Stimulated activated CD4-positive, alpha-beta T cell treated with anti-CD3 and anti-CD28 coated beads, TNF-alpha, amount 100 ng/mL, for 1 hour (primary cell): ENCODE measurements at places on chromosomes 6 and 20.
A peak's percentile ranks its signal among the peaks of the same experiment; 100 is the strongest.

DNA sequence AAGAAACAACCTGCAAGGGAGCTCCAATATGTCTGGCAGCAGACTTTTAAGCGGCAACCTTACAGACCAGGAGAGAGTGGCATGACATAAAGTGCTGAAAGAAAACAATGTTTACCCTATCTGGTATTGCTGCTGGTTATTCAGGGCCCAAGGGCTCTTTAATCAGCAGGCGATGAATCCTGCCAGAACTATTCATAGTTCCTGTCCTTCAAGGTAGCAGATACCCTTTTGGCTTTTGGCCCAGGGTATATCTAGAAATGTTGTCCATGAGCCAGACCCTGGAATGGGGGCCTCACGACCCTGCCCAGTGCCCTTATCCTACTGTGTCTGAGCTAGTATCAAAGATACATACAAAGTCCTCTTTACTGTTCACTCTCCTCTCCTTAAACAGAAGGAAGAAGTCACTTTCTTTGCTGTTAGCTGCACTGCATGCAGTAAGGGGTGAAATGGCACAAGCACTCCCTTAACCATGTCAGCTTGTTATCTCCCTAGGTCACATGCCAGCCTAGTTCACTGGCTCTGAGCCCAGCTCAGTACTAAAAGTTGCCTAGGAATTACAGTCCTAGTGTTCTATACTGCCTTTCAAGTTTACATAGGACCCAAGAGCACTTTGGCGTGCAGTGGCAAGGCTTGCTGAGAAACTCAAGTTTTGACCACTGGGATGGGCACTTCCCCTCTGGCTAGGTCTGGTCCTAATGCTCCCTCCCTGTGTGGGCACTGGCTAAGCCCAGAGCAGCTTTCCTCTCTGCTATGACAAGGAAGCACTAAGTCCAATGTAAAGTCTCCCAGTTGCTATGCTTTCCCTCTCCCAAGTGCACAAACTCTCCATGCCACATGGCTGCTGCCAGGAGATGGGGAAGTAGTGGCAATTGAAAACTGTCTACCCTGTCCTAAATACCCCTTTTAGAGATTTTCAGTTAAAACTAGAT is 122.0 kb downstream of the HTR1B start:
- DNase-seq = no peak

DNA sequence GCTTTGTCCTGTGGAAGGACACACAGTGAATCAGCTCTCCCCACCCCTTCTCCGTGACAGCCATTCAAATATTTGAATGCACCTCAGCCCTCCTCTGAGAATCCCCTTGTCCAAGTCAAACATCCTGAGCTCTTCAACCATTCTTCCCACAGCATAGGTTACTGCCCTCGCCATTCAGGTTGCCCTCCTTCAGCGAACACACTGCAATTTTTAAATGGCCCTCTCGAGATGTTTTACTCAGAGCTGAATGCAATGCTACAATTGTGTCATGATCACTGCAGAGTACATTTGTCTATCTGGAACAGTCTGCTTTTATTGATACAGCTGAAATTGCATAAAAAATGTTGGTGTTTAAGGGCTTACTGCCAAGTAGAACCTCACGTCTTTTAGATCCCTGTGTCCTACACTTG is 48.9 kb downstream of the SLC2A12 start:
- no peak for DNase-seq

GRCh38 chr6:46263707-46264086 is 92.9 kb upstream of the ENPP5 start:
- no peak for DNase-seq

DNA sequence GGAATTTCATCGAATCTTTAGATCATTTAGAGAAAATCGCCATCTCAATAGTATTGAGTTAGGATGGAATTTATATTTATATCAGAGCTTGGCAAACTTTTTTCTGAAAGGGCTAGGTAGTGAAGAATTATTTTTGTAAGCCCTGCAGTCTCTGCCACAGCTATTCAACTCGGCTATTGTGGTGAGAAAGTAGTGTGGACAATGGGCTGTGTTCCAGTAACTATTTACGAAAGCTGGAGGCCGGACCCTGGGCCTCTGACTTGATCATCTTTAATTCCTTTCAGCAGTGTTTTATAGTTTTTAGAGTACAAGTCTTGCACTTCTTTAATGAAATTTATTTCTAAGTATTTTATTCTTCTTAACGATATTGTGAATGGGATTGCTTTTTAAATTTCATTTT is 201.5 kb downstream of the FARS2 start:
- no peak for DNase-seq

GRCh38 chr6:58419321-58419720 is 1101.9 kb downstream of the PRIM2 start:
- DNase-seq = no peak

GRCh38 chr20:13231031-13231752 is 10.1 kb downstream of the ISM1 start:
- no peak for DNase-seq

DNA sequence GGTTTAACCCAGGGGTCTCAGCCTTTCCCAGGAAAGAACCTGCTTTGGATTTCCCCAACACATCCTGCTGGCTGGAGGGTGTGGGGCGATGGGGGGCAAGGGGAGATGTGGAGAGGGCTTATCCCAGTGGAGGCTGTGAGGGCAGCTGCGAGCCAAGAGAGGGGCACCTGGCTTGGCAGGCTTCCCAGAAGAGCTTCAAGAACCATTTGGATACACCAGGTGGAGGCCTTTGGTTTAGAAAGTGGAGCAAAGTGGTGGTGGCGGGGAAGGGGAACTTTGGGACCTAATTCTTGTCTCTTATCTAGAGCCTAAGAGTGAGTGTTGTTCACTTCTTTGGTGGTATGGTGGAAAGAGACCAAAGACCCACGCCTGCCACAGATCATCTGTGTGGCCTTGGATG is 12.4 kb downstream of the CD40 start:
- no peak for DNase-seq

DNA sequence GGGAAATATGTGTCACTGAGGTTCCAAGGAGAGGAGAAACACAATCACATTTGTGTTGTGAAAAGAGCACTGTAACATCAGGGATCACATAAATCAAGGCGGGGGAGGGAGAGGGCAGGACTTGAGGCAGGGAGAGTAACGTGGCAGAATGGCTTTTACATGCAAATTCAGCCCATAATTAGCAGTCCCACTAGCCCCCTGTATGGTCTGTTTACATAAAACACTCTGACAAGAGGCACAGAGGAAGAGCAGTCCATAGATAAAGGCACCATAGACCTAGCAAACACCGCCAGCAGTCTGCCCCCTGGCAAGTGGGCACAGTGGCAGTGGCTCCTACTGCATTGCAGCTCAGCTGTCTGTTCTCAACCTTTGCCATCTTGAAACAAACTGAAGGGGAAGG is 82.7 kb downstream of the LYRM2 start:
- no peak for DNase-seq

DNA sequence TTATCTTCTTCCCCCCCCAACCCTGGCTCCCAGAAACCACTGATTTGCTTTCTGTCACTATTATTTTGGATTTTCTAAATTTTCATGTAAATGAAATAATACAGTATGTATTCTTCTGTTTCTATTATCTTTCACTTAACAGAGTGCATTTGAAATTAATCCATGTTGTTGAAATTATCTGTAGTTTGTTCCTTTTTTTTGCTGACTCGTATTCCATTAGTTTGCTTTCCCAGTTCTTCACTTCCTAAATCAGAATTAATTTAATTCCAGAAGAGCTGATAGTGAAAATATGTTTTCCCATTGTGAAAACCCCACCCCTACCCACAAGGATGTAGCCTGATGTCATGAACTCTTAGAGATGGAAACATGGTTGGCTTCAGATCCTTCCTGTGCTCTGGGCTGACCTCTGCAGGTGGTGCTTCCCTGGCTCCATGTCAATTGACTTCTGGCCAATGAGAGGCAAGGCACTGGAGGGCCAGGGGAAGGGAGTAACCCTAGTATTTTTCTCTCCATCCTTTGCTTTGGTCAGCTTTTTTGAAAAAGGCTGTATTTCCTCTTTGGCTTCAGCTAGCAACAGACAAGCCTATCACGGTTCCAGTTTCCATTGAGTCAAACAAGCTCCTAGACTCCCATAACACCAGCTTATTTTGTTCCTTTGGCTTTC is 244.4 kb upstream of the HSF2 start:
- DNase-seq = no peak

DNA sequence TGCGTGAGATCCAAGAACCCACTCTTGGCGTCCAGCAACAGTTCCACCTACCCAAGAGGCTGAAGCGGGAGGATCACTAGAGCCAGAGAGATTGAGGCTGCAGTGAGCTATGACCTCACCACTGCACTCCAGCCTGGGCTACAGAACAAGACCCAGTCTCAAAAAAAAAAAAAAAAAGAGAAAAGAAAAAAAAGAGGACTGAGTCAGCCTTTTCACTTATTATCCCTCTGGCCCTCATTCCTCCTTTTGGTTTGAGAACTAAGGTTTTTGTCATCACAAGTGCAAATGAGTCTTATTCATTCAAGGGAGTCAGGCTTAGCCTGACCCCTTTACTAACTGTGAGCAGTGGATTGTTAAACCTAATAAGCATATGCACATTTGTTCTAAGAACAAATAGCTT is 37.9 kb upstream of the JARID2 start:
- DNase-seq = no peak

DNA sequence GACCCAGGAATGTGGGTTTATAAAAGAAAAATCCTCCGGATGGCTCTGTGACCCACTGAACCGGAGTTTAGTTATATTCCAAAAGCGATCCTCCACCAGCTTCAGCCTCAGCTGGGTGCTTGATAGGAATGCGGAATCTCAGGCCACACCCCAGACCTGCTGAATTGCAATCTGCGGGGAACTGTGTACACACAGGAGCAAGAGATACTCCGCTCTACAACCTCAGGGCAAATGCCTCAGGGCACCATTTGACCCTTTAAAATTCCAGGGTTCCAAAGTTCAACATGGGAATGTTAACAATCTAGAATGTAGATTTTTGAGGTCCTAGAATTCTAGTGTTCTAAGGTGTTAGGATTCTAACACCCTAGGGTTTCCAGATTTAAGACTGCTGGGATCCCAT is 10.8 kb downstream of the BPIFA2 start:
- no peak for DNase-seq

GRCh38 chr6:28764761-28765282 is 159.0 kb downstream of the TRIM27 start:
- DNase-seq = no peak

GRCh38 chr6:161583584-161583983 is 309.7 kb upstream of the AGPAT4 start:
- DNase-seq = no peak

DNA sequence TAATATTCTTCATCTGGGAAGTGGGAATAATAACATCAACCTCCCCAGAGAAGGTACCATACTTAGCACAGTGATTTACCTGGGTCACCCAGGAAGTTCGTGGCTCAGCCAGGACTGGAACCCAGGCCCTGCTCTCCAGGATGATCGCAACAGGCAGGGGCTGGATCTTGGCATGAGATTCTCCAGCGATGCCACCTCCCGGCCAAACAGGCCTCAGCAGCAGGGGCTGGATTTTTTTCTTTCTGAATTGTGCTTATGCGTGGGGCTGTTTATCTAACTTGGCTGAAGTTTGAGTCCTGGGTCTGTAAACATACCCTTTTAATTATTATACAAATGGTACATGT is 129.5 kb upstream of the PTPN1 start:
- no peak for DNase-seq

- no peak for DNase-seq
These were observed 127.9 kb upstream of the FOXO3 start for GRCh38 chr6:108432792-108433191.

- peak; percentile 85 for DNase-seq
These were observed 55.1 kb downstream of the IRF4 start for GRCh38 chr6:446418-447366.

DNA sequence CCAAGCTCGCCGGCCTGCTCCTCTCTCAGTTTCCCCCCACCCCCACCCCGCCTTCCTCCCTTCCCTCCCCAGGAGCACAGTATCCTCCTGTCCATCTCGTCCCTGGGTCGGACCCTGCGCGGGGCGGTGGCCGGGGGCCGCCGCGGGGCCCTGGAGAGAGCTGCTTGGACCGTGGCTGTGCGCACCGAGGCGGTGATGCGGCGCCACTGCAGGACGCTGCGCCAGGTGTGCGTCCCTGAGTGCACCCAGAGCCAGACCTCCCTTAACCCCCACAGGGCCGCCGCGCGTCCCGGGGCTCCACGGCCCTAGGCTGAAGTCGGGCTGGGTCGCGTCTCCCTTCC is 2.2 kb downstream of the C20orf204 start:
- no peak for DNase-seq

DNA sequence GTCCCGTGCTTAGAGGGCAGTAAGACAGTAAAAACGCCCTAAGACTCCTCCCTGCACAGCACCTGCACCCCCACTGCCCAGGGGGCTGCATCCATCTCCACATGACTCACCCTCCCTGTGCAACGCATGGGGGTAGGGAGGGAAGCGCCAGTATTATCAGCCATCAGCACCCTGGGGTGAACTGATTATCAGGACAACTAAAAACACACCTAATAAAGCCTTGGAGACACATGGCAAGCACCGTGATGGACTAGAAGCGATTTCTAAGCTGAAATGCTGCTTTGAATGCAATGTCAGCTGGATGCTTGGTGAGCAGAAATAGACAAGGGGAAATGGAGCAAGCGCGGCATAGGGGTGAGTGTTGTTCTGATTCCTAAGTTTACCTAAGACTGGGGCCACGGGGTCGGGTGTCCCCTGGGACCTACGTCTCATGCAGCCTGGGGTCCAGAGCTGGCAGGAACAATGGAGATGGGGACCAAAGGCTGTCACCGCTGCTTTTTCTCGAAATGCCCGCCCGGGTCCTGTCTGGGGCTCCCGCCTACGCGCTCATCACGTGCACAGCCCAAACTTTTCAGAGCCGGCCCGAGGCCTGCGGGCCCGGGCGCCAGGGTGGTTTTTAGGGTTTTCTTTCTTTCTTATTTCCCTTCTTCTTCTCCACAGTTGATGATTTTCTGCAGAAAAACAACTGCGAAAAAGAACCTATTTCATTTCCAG is 702 bp upstream of the TNFAIP3 start:
- no peak for DNase-seq
